ENCODE measurements at places on chromosomes 7 and 10. TPM values are rescaled to one million over a fixed set of nuclear protein-coding genes. Genes with fewer than 3 reads are reported as not detected.

MEIG1 gene
- total RNA-seq: not detected

MRPS33 gene
- 24.2 TPM for total RNA-seq

VENTX gene
- total RNA-seq: not detected

PIK3AP1 gene
- total RNA-seq: 0.12 TPM

C1QL3 gene
- total RNA-seq: not detected

RARRES2 gene
- 3.3 TPM for total RNA-seq

ARHGEF5 gene
- total RNA-seq: 1.3 TPM

PROSER2 gene
- 0.44 TPM for total RNA-seq

COBL gene
- total RNA-seq: under 0.01 TPM

OR2A42 gene
- total RNA-seq: not detected

PON1 gene
- not detected for total RNA-seq

ASZ1 gene
- total RNA-seq: not detected

All from uterine smooth muscle cell (primary cell).